Right renal cortex interstitium (tissue), 3 donors: ENCODE measurements at places on chromosomes 13 and 19. TPM values are rescaled to one million over a fixed set of nuclear protein-coding genes. Genes with fewer than 3 reads are reported as not detected.

The RNF225 gene
- polyA plus RNA-seq, result not detected

The NKG7 gene
- 1.2 TPM for polyA plus RNA-seq

The KLK14 gene
- polyA plus RNA-seq, result 0.14 TPM

The SERPINE3 gene
- 0.20 TPM for polyA plus RNA-seq

The KCNN4 gene
- polyA plus RNA-seq, result 0.97 TPM

The GJB2 gene
- 3.1 TPM for polyA plus RNA-seq

The RGL3 gene
- polyA plus RNA-seq, result 64.8 TPM

The NCAN gene
- 0.07 TPM for polyA plus RNA-seq

The PMIS2 gene
- not detected for polyA plus RNA-seq

The MCF2L gene
- polyA plus RNA-seq, result 22.3 TPM

The NBEA gene
- 17.7 TPM for polyA plus RNA-seq

The SEMA6B gene
- 2.7 TPM for polyA plus RNA-seq

The SHISA7 gene
- polyA plus RNA-seq, result 0.11 TPM
